ENCODE measurements at places on chromosomes 12 and 14.
A peak's percentile ranks its signal among the peaks of the same experiment; 100 is the strongest.

GRCh38 chr12:23303821-23304220, 645.6 kb downstream of the SOX5 start:
- DNase-seq, result no peak

DNA sequence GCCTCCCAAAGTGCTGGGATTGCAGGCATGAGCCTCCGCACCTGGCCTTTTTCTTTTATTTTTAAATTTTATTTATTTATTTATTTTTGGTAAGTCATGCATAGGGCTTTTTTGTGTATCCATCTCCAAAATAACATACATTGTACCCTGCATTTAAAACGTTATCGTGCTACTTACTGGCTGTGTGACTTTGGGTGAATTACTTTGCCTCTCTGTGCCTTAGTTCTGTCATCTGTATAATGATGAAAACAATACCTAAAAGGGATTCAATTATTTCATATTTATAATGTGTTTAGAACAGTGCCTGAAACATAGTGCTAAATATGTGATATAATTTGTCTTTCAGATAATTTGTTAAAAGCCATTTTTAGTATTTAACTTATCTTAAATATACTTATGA, 19.6 kb downstream of the ZCRB1 start:
- no peak for DNase-seq

- peak; percentile 56 for DNase-seq
These were observed 16.3 kb upstream of the HIF1A start for GRCh38 chr14:61678975-61679374.

- DNase-seq, result no peak
These were observed 19.4 kb upstream of the FIGNL2 start for GRCh38 chr12:51867796-51868428.

GRCh38 chr12:106645074-106645421, 62.2 kb downstream of the RFX4 start:
- DNase-seq, result no peak

DNA sequence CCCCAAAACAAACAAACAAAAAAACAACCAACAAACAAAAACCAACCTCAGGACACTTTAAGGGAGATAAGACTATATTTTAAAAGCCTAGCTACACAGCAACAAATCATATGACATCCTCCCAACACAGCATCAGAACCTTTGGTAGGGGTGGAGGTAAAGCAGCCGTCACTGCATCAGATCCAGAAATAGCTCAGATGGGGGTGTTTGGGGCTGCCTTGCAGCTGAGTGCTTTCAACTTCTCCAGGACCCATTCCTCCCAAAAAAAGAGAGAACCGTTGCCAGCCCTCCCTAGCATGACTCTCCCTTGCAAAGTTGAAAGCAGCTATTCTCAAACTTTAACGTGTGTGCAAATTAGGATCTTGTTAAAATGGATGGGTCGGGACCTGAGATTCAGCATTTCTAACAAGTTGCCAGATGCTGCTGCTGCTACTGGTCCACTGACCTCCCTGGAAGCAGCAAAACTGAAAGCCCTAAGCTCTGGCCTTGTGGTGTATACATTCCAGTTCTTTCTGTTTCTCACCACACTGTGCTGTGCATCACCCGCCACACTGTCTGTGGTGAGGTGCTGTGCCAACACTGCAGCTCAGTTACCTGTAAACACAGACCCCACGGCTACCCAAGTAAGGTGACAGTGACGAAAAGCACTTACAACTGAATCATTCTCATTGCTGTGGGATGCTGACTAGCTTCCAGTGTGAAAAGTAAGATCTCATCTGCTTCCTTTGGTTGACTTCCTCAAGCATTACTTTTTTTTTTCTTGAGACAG, 54.0 kb downstream of the SLC38A1 start:
- no peak for DNase-seq

DNA sequence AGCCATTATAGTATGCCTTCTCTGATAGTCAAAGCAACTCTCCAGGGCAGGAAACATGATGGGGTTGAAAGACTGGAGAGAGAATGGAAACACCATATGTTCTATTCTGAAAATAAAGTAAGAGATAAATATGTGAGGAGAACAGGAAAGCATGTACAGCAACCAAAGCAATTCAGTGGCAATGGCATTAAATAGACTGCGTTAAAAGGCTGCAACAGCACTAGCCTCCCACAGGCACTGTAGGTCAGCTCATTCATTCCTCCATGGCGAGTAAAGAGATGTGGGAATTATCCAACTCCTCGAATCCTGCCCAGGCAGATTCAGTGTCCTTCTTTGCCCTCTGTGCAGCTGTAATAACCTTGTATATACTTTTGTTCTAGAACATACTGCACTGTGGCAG, 43.8 kb downstream of the ANO6 start:
- DNase-seq, result no peak

DNA sequence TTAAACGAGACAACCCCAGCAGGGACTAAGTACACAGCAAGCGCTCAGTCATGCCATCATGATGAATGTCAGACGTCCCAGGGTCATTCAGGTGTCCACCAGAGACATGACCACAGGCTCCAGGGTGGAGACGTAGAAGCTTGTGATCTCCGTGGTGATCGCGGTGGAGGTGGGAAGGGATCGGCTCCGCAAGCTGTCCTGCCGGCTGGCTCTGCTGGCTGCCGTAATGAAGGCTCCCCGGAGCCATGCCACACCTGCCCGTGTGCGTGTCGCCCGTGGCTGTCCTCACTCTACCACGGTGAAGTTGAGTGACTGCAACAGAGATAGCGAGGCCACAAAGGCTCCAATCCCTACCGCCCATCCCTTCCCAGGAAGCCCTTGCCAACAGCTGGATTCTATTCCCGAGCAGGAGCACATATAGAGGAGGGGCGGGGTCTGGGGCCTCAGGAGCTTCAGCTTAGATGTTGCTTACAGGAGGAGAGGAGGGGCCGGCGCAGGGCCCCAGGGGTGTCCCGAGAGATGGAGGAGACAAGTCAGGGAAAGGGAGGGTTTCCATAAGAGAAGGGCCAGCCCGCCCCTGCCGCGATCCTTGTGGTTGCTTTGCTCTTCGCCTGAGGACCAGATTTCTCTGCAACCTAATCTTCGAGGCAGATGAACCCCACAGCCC, 332.6 kb upstream of the SFSWAP start:
- DNase-seq, result no peak

DNA sequence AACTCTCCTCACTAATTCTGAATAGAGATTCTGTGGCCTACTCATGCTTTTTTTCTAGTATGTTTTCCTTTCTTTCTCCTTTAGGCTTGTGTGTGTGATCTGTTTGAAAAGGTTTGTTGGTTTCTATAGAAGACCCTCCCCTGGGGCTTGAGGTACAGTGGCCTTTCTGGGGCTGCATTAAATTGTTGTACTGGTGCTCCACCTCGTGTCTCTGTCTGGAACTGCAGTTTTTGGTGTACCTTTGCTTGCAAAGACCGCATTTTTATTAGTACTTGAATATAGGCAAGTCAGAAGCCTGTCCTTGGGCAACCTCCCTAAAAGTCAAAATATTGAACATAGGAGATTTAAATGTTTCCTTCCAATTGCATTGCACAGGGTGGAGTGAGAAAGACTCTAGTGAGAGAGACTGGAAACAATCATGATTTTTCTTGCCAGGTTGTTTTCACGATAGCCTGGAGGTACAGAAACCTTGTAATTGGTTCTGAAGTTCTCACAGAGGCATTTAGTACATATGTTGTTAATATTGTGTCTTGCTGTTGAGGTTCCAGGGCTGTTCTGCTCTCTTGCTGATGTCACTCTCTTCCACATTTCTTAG, 39.0 kb downstream of the SLCO1B1 start:
- DNase-seq, result peak; percentile 4

DNA sequence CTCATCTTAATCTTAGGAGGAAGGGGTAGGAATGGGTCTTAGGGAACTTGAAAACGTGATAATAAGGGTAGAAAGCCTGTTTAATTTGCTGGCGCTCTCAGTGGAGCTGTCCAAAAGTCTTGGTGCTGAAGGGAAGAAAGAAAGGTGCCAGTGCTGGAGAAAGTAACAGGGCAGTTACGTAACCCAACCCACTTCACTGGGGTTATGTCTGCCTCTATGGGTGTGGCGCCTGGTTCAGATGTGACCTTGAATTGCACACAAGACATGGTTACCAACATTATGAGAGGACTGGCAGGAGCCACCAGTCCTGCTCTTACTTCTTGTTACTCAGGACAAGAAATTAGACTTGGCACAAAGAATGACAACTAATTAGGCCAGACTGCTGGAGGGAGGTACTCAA, 18.6 kb upstream of the GPATCH2L start:
- no peak for DNase-seq

DNA sequence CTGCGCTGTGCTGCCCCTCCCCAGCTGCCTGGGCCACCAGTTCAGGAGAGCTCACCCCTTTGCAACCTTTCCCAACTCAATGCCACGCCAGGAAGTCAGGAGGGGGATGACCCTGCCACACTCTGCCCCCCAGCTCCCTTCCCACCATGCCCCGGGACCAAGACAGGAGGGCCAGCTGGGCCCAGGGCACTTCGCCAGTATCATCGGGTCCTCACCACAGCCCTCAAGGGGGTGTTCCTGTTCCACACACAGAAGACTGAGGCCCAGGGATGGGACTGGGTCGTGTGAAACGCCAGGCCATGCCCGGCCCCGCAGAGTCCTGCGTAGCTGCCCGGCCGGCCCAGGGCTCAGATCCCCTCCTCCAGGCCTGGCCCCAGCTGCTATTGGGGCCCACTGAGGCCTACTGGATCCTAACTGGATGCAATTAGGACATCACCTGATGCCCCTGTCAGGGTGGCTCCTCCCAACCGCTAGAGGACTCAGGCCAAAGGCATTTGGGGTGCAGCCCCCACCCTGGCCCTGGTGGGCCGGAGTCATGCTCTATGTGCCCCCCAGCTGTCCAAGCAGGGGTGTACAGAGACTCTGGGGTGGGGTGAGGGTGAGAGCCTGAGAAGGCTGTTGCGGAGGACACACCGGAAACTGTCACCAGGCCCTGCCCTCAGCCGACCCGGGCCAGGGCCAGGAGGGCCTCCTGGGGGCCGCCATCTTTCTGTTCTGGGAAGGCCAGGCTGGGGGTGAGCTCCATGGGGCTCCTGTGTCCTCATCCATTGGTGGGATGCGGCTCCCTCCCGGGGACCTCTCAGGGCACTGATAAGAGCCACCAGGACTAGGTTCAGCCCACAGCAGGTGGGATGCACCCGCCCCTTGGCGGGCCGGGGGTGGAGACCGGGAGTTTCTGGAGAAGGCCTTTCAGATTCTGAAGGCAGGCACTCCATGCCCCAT, 29.3 kb upstream of the ANKRD9 start:
- DNase-seq, result no peak
